ENCODE measurements at places on chromosomes 7 and 10. TPM values are rescaled to one million over a fixed set of nuclear protein-coding genes. Genes with fewer than 3 reads are reported as not detected.

HMX3 gene
- 1.6 TPM for total RNA-seq

NCAPG2 gene
- total RNA-seq, result 7.5 TPM

KLLN gene
- total RNA-seq, result 0.69 TPM

ASIC3 gene
- total RNA-seq, result 4.4 TPM

GRCh38 chr7:128935342-128935730, 2.4 kb upstream of the IRF5 start:
- no peak for DNase-seq

DNA sequence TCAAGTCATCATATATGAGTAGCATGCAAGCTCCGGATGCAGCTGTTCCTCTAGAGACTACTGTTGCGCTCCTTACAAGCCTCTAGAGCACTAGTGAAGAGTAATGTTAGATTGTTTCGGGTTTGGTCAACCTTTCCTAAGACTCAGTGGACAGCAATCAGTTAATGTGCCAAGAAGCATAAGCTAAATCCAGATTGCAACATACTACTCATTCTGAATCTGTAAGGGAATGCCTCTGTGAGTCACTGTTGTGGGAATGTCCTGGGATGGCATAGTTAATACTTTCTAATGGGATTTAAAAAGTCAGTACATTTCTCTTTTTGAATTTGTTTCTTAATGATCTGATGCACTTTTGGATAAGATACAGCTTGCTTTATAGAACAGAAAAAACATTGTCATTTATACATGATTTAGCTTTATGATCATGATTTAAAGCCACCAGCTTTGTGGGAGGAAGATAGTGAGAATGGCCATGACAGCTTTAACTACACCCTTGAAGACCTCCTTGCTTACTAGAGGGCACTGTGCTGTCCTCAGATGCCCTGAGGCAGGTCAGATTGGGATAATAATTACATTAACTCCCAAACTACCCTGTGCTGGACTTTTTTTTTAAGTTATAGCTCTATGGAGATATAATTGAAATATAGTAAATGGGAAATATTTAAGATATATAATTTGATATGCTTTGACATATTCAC, 138.4 kb downstream of the SDK1 start:
- no peak for DNase-seq

DNA sequence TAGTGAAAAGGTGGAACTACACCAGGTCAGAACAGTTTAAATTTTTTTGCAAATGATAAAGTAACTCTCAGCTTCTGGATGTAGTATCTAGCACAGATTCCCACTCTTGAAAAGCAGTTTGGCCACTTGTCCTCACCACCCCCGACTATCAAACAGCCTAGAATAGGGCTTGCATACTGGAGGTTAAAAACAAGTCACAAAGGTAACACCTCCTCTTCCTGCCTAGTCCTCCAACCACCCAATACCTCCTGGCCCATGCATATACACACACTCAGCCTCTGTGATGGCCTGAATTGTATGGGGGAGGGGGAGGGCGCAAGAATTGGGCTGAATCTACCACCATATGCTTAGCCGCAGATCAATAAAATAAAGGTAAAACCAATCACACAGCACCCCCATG, 5.7 kb downstream of the SKAP2 start:
- no peak for DNase-seq

GRCh38 chr10:29836396-29836795, 201.6 kb upstream of the SVIL start:
- no peak for DNase-seq

GRCh38 chr7:101251871-101252659, 7.2 kb upstream of the FIS1 start:
- DNase-seq, result peak; percentile 99

- DNase-seq, result no peak
Observed at GRCh38 chr10:43383204-43383971, 12.0 kb downstream of the FXYD4 start.

- peak; percentile 88 for DNase-seq
Observed at GRCh38 chr10:78047314-78047891, 13.7 kb downstream of the RPS24 start.

DNA sequence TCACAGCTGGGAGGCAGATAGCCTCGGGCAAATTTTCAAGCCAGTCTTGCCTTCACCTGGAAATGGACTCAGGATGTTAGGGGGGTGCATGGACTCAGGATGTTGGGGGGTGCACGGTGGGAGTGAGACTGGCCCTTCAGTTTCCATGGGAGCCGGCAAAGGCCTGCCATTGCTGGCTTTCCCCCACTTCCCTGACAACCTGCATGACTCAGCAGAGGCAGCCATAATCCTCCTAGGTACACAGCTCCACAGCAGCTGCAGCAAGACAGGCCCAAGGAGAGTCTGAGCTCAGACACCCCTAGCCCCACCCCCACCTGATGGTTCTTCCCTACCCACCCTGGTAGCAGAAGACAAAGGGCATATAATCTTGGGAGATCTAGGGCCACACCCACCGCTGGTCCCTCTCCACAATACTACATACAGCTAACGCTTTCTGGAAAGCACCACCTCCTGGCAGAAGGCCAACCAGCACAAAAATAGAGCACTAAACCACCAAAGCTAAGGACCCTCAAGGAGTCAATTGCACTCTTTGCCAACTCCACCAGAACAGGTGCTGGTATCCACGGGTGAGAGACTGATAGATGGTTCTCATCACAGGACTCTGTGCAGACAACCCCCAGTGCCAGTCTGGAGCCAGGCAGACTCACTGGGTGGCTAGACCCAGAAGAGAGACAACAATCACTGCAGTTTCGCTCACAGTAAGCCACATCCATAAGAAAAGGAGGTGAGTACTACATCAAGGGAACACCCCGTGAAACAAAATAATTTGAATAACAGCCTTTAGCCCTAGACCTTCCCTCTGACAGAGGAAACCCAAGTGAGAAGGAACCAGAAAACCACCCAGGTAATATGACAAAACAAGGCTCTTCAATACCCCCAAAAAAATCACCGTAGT, 18.3 kb downstream of the C7orf25 start:
- no peak for DNase-seq

DNA sequence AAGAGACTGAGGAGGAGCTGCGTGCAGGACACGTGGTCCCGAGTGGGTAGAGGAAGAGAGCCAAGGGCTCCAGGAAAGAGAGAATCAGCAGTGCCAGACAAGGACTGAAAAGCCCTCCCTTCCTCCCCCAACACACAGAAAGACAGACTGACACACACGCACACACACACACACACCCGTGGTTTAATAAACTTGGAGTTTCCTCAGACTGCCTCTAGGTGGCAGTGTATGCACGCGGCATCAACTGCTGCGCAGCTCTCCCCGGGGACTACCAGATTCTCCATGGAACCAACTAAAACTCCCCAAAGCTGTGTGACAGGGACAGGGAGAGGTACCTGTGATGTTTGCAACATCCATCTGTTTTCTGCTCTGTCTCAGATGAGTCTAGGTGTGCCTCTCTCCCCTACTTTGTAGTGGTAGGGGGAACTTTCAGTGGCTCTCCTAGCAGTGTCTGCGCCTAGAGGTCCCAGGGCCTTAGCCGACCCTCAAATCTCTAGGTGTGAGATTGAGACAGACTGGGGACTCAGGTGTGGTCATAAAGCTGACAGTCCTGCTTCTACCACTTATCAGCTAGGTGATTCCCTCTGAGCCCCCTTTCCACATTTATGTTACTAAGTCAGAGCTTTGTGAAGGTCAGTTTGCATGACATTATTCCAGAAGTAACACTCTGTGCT, 9.3 kb upstream of the TSPAN14 start:
- DNase-seq, result peak; percentile 73

GRCh38 chr10:54120806-54121205, 680.2 kb downstream of the PCDH15 start:
- no peak for DNase-seq

GRCh38 chr7:46855851-46856250, 726.1 kb downstream of the TNS3 start:
- DNase-seq, result no peak
